Epithelial cell of proximal tubule (primary cell): ENCODE measurements at places on chromosomes 1 and 21.

- no peak for DNase-seq
Observed at GRCh38 chr1:46412893-46413595, 18.9 kb downstream of the FAAH start.

- no peak for DNase-seq
Observed at GRCh38 chr1:172670791-172671190, 11.9 kb downstream of the FASLG start.

- no peak for DNase-seq
Observed at GRCh38 chr1:90405726-90406125, 311.4 kb downstream of the BARHL2 start.

GRCh38 chr1:226983992-226984364, 43.9 kb downstream of the COQ8A start:
- DNase-seq = no peak

DNA sequence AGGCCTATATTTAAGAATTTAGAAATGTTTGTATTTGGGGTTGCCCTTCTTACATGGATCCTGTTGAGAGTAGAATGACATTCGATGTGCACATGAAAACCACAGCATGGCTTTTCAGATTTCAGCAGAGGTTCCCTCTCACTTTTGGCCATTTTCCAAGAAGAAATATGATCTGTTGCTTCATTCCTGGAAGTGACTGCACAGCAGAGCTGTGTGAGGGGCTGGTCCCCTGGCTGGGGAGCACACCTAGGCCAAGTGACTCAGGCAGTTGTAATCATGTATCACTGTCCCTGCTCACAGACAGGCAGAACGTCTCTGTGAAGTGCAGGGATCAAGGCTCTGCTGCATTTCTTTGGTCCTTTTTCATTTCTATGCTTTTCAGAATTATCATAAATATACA, 32.3 kb downstream of the AGT start:
- DNase-seq = peak; percentile 44

- DNase-seq = peak; percentile 82
Observed at GRCh38 chr1:203512848-203513584, 19.1 kb downstream of the OPTC start.

DNA sequence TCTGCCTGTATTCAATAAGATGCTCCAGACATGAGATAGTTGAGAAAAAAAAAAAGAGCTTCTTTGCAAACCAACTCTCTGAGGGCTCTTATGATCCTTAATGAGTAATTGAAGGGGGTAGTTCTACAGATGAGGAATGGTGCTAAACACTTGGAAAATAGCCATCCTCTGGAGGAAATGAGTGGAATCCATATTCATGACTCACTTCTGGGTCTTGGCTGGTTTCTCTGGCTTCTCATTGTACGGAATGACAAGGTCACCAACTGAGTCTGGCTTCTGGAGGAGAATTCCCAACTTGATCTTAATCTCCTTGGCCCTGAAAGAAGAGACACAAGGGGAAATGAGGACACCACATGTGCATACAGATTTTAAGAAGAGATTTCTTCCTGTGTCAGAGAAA, 34.7 kb downstream of the RGS5 start:
- DNase-seq = peak; percentile 87

- DNase-seq = no peak
Observed at GRCh38 chr21:28177124-28177523, 815.6 kb downstream of the LTN1 start.

DNA sequence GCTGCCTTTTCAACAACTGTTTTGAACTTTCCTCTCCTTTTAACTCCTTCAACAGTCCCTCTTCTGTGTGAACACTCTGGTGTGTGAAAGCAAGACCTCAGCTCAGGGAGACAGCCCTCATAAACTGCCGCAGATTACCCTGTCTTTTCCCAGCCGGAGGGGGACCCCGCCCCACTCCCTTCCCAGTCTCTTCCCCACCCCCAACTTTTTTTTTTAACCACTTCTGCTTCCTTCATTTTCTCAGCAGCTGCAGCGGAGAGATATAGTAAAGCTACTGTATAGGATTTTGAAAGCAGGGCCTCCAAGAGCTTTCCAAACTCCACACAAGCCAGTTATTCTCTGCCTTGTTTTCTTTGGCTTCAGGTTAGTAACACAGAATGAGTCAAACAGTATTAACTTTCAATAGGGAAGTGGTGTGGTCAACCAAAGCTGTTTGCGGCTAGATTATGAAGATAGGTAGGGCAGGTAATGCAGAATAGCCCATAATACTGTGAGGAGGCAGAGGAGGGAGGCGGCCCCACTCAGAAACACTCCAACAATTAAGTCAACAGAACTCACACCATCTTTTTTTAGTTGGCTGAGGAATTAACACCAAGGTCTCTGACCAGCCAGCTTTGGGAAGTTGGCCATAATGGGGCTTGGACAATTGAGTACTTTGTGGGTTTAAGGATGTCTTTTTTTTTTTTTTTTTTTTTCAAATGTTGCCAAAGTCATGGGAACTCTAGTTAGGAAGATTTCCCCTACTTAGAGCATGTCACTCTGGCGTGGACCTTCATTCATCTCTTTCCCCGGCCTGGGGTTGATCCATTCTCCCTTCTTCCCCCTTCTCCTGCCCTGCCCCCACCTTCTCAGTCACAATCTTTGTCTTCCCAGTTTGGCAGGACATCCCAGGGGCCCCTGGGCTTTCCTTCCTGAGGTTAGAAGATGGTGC, 177.0 kb downstream of the CLIC6 start:
- peak; percentile 30 for DNase-seq

DNA sequence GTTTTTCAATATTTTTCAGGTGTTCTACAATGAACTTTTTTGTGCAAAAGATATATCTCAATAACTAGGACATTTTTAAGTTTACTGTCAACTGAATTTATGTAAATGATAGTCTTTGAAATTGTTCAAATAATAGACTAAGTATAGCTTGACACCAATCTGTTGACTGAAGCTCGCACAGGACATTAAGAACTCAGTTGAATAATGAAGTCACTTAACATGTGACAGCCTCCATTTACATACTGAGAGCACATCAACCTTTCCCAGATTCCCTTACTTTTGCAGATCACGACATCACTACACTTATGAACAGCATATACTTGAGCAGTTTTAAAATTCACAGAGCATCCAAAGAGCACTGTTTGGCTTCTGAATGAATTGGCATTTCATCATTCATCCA, 268.2 kb downstream of the LRRC7 start:
- no peak for DNase-seq

GRCh38 chr1:214640431-214641213, 37.6 kb downstream of the CENPF start:
- no peak for DNase-seq
